Stimulated activated CD4-positive, alpha-beta T cell treated with anti-CD3 and anti-CD28 coated beads, TNF-alpha, amount 100 ng/mL, for 24 hours (primary cell): ENCODE measurements at places on chromosomes 6 and 20.

DNA sequence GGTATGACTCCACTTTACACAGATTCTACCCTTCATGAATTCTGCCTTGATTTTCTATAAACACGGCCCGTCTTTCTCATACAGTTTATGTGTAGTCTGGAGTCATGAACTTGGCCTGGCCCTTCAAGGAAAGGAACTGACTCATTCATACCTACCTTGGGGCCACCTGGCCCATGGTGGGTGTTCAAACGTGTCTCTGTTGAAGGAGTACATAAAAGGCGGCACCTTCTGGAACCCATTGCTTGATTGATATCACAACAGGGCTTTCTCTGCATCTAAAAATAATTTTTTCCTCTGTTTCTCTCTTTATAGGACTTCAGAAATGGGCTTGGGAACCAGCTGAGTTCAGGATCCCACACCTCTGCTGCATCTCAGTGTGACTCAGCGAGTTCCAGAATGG, 363.0 kb upstream of the SOX4 start:
- no peak for DNase-seq

- no peak for DNase-seq
These were observed 209.8 kb upstream of the MARCKS start for GRCh38 chr6:113647143-113647889.

GRCh38 chr20:14523090-14523489, 185.7 kb upstream of the FLRT3 start:
- no peak for DNase-seq

GRCh38 chr6:148118244-148118643, 224.4 kb upstream of the SASH1 start:
- DNase-seq, result no peak

- no peak for DNase-seq
These were observed 96.8 kb downstream of the TENT5A start for GRCh38 chr6:81655696-81656095.

DNA sequence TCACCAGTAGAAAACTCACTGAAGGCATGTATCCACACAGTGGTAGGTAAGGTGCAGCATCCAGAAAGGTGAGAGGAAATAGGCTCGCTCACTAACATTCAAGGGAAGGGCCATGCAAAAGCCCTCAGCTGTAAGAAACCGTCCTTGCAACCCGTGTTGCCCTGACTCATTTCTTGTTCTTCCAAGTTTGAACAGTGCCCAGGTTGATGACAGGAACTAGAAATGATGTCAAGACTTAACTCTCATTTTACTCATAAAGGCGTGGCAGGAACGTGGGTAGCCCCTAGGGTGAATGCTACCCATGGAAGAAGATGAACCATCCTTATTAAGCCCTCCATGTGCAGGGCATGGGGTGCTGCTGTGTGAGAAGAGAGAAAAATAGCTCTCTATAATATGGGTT, 187.6 kb downstream of the CD83 start:
- no peak for DNase-seq

DNA sequence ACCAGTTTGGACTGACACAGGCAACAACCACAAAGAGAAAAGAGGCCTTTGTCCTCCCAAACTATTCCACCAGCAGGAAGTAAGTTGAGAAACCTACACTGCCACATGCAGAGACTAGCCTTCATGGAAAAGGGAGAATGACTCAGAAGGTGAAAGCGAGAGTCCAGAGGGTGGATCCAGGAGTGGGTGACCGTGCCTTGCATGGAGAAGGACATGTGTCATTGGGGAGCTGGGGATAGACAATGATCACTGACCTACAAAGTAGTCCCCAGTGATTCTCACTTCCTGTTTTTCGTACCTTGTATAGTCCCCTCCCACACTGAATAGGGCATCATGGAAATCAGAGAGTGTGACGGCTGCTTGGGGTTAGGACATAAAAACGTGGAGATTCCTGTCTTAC, 91.9 kb downstream of the MYLK4 start:
- no peak for DNase-seq
